ENCODE measurements at places on chromosomes 11 and 22.
A peak's percentile ranks its signal among the peaks of the same experiment; 100 is the strongest.

GRCh38 chr11:73464347-73464746 lies 88.1 kb downstream of the RELT start:
- DNase-seq = no peak

GRCh38 chr11:70352100-70352499 lies 46.2 kb upstream of the CTTN start:
- no peak for DNase-seq

GRCh38 chr11:111513240-111513605 lies 1.0 kb upstream of the BTG4 start:
- DNase-seq = no peak

DNA sequence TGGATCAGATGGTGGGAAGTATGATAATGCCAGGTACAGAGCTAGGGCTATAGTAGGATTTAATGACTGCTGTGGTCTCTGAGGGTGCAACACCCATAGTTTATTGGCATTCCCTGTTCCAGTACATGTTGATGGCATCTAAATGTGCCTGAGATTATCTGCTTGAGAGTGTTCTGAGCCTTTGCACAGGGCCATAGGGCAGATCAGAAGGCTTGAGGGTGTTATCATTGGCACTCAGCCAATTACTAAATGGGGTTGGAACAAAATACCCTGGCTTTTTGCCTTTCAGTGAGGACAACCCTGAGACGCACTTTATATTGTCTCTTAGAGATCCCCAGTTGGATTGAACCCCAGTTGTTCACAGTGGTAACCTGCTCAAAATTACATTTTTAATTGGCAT lies 6.7 kb downstream of the SLC5A12 start:
- DNase-seq = no peak

DNA sequence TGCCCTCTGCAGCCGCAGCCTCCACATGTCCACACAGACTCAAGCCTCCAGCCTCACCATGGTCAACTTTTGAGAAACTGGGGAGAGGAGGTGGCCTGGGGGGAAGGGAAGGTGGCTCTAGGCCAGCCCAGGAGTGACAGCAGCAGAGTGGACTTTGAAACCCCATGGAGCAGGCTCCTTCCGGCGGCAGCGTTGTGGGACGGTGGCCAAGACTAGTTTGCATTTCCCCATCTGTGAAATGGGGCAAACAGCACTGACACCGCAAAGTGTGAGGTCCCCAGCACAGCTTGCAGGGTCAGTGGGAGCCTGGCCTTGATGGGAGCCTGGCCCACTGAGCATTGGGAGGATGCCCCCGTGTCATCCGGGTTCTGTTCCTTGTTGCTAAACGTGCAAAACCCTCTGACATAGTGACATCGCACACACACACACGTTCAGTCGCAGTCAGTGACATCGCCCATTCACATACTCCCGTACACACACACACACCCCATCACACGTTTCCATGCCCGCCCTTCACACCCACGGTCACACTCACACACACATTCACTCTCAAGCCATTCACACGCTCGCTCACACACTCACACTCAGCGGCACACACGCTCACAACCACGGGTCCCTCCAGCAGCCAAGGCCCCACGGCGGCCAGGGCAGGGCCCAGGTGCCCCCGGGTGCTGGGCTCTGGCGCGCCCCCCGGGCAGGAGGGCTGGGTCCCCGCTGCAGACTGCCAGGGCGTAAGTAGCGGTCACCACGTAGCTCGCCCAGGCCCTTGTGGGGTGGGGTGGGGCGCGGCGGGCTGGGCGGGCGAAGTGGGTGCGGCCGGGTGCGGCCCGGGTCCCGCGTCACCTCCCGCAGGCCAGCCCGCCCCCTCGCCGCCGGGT lies 585 bp downstream of the CYB5R3 start:
- DNase-seq = no peak

GRCh38 chr22:48405741-48406140 lies 1421.9 kb downstream of the BRD1 start:
- DNase-seq = no peak

- no peak for DNase-seq
Measured at GRCh38 chr11:76762867-76763572, 20.1 kb upstream of the TSKU start.

GRCh38 chr11:27462543-27462942 lies 10.0 kb downstream of the LGR4 start:
- peak; percentile 87 for DNase-seq

- no peak for DNase-seq
Measured at GRCh38 chr22:31302006-31302405, 9.7 kb upstream of the PIK3IP1 start.

- no peak for DNase-seq
Measured at GRCh38 chr11:118996926-118997626, 862 bp upstream of the CENATAC start.

DNA sequence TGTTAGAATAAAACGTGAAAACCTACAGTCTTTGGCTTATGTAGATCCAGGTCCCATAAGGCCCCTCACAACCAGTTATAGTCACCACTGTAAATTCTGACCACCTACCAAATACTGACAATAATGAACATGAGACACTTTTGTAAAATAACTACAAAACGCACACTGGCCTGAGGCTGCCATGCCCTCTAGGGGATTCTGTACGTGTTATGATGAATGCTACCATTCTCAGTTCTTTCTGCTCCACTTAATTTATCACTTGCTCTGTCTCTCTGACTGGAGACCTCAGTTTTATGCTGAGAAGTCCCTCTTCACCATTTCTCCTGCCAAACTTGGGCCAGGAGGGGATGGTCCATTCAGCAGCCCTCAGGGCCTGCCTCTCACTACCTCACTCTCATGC lies 18.7 kb upstream of the TMPRSS5 start:
- no peak for DNase-seq

DNA sequence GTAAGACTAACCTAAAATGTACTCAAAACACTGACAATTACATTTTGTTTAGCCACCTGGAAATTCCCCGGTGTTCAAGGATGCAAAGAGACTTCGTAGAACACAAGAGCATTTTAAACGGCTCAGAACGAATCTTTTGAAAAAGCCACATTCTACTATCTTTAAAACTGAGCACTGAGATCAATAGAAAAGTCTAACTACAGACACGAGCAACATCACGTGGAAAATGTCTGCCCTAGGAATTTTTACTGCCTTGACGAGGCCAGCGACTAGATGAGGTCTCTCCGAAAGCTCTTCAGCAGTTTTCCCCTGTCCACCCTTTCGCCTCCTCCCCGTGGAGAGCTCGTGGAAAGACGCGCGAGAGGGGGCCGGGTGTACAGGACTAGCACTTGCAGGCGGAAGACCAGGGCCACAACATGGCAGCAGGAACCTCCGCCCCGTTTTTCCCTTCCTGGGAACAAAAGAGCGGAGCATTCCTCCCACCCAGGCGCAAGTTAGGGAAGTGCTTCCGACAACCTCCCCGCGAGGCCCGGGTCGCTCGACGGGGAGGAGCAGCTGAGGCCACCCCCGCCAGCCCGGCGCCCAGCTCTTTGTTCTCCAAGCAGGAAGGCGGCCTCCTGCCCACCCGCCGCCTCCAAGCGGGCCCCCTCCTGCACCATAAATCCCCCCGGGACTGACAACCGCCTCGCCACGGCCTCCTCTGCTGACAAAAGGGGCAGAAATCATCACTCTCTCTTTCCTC lies 1.1 kb downstream of the EIF4G2 start:
- DNase-seq = peak; percentile 58

GRCh38 chr11:44634401-44635281 lies 69.2 kb downstream of the CD82 start:
- peak; percentile 87 for DNase-seq

DNA sequence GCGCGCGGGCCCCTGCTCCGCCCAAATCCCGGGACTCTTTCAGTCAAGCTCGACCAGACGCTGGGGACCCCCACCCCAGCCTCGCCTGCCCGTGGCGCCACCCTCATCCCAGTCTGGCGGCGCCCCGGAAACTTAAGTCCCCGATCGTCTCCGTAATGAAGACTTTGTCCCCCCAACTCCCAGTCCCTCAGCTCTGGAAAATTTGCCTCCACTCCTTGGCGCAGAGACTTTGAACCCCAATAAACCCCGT lies 348 bp downstream of the PLCB3 start:
- no peak for DNase-seq

GRCh38 chr11:95788921-95789505 lies 569 bp downstream of the FAM76B start:
- DNase-seq = peak; percentile 63

DNA sequence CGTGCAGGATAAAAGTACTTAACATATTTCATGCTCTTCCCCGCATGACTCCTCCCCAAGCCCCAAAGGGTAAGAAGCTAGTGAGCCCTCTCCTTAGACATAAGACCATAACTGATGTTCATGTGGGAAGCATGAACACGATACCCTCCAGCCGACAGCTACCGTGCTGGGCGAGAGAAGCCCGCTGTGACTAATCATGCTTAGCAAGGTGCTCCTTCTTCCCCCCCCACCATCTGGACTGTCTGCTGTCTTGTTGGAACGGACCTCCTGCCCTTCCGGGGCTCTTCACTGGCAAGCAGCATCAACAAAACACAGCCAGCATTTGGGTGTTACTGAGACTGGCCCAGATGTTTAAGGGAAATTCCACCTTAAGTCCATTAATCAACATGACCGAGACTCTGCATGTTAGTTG lies 200.6 kb downstream of the DBX1 start:
- no peak for DNase-seq

DNA sequence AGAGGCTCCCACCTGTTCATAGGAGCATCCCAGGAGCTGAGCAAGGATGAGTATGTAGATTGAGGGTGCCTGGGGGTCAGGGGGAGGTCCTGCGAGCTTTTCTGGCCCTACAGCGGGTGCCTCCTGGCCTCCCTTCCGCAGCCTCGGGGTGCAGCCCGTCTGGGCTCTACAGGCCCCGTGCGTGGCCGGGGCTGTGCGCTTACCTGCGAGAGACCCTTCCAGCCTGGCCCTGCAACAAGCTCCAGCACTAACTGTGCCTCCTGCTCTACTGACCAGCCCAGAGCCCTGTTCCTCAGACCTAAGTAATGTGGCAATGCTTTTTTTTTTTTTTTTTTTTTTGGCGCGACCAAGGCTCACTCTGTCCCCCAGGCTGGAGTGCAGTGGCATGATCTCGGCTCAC lies 1129.1 kb downstream of the BRD1 start:
- no peak for DNase-seq

DNA sequence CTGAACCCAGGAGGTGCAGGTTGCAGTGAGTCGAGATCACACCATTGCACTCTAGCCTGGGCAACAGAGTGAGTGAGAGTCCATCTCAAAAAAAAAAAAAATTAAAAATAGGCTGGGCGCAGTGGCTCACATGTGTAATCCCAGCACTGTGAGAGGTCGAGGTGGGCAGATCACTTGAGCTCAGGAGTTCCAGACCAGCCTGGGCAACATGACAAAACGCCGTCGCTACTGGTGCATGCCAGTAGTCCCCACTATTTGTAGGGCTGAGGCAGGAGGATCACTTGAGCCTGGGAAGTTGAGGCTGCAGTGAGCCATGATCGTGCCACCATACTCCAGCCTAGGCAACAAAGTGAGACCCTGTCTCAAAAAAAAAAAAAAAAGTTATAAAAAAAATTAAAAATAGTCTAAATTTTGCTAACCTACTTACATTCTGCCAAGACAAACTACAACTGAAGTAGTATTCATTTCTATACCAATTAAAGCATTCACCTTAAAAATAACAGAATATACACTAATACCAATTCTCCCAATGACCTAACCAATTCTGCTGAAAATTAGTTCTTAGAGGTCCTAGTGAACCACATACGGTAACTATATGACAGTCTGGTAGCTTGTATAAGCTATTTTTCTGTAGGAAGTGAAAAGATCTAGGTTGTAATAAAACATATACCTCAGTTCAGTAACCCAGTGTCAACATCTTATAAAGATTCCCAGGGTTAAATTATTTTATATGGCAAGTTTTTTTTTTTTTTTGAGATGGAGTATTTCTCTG lies 7.1 kb downstream of the DDX6 start:
- no peak for DNase-seq

DNA sequence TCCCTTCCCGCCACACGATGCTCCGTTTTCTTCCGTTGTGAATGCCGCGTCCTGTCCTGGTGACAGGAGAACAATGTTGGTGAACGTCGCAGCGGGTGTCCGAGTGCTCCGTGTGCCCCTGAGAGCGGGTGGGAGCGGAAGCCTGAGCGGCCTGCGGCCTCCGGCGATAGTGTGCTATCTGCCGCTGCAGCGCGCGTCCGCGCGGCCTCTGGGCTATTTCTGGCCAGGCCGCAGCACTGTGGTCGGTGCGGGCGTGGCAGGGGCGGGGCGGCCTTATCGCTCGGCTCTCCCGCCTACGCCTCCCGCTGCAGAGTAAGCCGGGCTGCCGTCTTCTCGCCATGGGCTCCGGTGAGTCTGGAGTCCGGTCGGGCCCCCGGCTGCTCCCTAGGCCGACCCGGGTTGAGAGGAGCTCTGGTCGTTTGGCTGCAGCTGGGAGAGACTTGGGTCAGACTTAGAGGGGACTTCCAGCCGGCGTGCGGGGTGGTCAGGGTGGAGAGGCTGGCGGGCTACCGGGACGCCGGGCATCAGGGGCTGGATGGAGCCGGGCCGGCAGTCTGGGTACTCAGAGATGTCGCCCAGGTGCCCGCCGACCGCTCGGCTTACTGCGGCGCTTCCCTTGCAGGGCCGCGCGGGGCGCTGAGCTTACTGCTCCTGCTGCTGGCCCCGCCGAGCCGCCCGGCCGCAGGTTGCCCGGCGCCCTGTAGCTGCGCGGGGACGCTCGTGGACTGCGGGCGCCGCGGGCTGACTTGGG lies at the start of gene GP1BB:
Gene GP1BB (plus strand): TSS at position 308 of the 751 bp plus-strand sequence. CDS start 31 bp downstream, at position 339.
- no peak for DNase-seq

- DNase-seq = no peak
Measured at GRCh38 chr11:8685820-8686219, 3.2 kb downstream of the RPL27A start.

GRCh38 chr11:134768463-134768862 lies 356.4 kb upstream of the B3GAT1 start:
- DNase-seq = no peak

DNA sequence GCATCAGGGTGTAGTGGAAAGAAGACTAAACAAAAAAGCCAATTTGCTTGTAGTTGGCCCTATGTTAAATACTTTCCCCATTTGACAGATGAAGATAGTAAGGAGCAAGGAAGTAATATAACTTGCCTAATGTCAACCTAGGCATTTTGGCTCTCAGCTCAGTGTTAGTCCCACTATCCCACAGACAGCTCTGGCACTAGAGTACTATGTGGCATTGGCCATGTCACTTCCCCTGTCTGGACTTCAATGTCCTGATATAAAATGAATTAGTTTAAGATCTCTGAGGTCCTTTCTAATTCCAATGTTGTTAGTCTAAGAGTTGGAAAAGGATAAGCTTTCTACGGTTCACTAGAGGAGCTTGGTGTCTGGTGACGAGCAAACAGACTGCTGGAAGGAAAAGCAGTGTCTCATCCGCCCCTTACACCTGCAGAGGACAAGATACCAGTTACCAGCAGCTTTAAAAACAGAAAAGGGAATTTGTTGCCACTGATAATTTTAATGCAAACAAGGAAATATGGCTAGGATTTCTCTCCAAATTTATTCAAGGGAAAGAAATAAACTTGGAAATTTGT lies 92.5 kb downstream of the RELT start:
- no peak for DNase-seq

GRCh38 chr11:59429924-59430516 lies 3.8 kb upstream of the OR5A2 start:
- peak; percentile 42 for DNase-seq

All from M059J (cell line).